Stimulated activated CD8-positive, alpha-beta memory T cell treated with anti-CD3 and anti-CD28 coated beads, Interleukin-4, amount 100 ng/mL, for 1 hour (primary cell): ENCODE measurements at places on chromosomes 3 and 15.

DNA sequence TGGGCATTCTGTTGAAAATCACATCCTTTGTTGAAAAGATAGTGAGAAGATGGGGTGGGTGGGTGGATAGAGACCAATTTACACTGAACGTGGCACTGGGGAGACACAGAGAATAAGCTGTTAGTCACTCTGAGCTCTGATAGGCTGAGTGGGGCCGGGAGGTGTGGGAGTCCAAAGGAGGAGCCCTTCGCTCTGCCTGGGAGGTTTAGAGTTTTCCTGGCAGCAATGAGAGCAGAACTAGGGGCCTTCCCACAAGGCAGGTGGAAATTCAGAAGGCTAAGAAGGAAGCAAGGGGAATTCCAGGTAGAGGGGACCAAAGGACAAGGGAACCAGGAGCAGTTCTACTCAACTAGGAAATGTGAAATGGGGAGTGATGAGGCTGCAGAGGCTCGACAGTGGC is 272.7 kb downstream of the RPLP1 start:
- no peak for DNase-seq

DNA sequence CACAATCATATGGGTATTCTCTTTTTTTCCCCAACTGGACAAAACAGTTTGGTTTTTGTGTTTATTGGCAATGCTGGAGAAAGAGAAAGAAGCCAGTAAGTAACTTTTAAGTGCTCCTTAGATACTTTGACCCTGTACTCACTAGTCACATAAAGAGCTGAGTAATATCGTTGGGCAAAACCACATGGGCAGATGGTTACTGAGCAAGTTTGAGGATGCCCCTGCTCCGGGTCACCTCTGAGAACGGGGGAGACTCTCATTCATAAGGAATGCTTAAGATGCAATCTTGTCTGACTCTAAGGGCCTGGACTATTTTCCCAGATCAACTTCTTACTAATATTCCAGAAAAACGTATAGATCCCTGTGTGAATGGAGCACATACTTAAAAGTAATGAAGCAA is 106.4 kb upstream of the SLC2A2 start:
- no peak for DNase-seq

DNA sequence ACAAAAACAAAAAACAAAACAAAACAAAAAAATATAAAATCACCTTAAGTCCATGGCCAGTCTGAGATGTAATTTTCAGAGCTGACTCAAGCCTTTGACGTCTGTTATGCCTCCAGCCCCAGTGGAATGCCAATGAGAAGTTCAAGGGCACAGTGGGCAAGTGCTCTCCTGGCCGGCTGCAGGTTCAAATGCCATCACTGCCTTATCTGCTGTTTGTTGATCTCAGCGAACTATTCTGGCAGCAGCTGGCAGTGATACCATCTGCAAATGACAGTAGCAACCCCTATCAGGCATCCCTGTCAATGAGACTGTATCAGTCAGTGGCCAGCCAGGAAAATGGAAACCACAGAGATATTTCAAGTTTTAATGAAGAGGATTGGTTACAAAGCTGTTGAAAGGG is 10.8 kb upstream of the PDE8A start:
- DNase-seq = no peak

DNA sequence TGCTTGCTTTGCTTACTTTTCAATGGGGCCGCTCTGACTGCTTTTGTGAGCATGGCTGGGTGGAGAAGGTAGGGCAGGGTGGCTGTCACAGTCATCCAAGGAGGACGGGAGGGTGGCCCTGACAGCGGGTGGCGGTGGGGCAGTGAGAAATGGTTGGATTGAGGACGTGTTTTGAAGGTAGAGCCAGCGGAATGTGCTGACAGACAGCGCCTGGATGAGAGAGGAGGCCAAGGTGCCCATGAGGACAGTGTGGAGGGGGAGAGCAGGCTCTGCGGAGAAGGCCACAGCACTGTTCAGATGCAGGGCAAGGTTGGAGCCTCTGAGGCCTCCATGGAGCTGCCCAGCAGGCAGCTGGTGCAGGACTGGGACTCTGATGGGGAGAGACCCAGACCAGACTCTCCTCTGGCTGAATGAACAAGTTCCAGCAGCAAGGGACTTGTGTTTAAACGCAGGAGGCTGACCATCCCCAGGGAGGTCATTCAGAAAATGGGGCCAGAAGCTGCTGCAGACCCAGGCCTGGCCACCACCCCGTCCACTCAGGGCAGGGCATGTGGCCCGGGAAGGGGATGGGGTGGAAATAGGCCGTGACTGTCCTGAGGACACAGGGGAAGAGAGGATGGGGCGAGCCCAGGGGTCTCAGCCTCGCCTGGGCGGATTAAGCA is 120.3 kb upstream of the PRR20G start:
- DNase-seq = no peak

DNA sequence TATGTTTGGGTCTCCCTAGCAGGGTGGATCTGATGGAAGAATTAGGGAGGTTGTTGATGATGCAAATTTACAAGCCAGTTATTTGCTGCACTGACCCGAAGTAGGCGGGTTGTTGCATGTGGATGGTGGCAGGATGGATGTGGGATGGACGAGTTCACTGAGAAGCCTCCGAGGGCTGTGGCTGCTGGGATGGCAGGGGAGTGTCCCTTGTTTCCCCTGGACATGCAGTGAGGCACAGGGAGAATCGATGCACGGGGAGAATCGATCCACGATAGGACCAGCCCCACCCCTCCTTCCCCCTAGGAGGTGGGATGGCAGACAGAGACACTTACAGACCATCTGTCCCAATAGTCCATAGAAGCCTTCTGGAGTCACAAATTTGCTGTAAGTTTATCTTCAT is 31.0 kb upstream of the KLF13 start:
- no peak for DNase-seq

- DNase-seq = no peak
These were observed 1.7 kb downstream of the INAFM2 start for GRCh38 chr15:40325188-40325587.

- peak; percentile 8 for DNase-seq
These were observed 2.9 kb downstream of the PHC3 start for GRCh38 chr3:170178651-170179050.

- DNase-seq = no peak
These were observed 41.5 kb downstream of the CP start for GRCh38 chr3:149180057-149180573.

DNA sequence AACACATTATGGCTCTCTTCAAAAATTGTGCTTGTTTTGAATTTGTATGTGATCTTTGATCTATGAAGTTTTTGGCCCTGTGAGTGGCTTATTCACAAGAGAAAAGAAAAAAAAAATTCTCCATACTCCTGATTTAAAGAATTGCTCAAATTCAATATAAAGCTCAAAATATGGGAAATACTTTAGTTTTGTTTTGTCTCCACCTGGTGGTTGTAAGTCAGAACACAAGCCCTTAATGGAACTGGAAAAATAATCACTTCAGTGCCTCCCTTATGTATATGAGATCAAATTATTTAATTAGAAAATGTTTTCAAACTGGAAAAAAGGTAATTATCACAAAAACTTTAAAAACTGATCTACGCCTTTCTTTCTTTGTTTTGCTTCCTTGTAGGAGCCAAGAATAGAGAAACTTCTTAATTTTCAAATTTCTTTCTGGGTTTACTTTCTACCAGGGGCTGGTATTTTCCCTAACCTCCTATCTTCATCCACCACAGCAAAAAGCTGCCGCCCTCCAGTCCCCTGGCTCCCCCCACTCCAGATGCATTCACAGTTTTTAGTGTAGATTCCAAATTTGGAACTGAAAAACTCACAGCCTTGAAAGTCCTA is 50.6 kb downstream of the SERP1 start:
- no peak for DNase-seq

GRCh38 chr3:70982700-70983140 is 600.8 kb downstream of the FOXP1 start:
- DNase-seq = no peak

- DNase-seq = no peak
These were observed 940 bp downstream of the BOC start for GRCh38 chr3:113212150-113212843.
